ENCODE measurements at places on chromosomes 5 and 9.

DNA sequence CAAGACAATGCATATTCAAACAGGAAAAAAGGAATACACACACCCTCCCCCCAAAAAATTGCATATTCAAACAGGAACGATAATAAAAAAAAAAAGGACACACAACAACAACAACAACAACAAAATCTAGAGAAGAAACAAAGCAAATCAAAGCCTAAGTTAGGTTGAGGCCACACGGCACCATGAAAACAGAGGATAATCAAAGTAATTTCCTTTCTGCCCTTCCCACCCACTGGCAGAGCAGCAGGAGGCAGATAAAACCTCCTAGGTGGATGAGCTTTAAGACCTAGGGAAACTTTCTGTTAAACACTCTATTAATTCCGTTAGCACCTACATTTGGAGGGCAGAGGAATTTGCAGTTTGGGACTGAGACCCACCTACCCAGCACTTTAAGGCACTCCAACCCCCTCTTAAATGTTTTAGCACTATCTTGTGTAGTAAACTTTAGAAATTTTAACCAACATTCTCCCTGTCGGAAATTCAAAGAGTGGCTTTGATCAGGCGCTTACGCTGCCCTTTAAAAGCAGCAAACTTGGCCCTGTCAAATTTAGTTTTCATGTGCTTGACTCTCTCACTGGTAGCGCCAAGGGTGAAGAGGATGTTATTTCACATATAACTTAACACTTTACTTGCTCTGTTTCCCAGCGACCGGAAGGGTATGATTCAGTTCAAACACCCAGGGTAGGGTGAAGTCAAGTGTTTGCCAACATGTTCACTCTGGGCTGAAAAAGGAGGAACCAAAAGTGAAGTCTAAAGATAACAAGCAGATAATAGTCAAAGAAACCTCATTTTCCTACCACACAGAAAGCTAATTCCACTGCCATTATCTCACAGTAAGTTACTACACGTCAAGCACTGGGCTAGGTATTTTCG is 9.2 kb downstream of the ENC1 start:
- peak; percentile 22 for DNase-seq

- no peak for DNase-seq
These were observed 68.0 kb downstream of the MAPKAP1 start for GRCh38 chr9:125639057-125639456.

DNA sequence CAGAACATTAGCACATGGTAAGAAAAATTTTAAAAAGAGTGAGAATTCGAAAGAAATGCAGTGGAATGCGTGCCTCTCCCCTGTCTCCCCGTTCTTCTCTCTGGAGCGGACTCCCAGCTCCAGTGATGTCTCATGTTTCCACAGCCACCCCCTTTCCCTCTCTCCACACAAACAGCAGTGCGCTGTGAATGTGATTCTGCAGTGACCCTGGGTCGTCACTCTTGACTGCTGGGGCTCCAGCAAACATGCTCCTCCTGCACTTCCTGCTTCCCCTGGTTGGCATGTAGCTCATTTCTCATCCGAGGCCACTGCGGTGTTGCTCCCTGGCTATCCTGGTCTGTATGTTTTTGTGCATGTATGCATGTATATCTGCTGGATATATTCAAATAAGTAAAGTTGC is 13.3 kb downstream of the PHF2 start:
- no peak for DNase-seq

- DNase-seq = no peak
These were observed 14.0 kb upstream of the PWWP2A start for GRCh38 chr5:160133071-160133917.

- no peak for DNase-seq
These were observed 42.5 kb downstream of the GTF3C4 start for GRCh38 chr9:132712753-132713152.

GRCh38 chr9:3980771-3981170 is 319.1 kb downstream of the GLIS3 start:
- DNase-seq = no peak

GRCh38 chr5:44387406-44387805 is 1.8 kb downstream of the FGF10 start:
- no peak for DNase-seq

DNA sequence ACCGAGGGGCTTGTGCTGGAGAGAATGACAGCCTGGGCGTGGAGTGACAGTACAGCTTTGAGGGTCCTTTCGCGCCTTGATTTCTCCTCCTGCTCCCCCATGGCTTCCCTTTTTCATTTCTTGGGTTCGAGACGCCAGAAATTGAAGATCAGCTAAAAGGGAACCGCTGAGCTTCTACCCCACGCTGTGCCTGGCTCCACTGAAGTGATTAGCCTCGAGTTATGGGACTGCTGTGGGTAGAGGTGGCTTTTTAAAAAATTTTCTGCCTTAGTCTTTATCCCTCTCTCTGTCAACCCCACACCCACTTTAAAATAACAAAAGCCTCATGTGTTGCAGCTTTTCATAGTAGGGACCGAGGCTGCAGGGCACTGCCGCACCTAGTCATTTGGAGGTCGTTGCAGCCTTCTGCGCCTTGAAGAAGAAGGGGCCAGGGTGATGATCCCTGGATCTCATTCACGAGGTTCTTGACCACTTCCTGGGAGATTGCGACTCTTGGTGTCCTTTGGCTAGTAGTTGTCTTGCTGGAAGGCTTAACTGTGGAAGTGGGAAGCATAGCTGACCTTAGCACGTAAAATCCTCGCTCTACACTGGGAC is 603 bp downstream of the PPIP5K2 start:
- no peak for DNase-seq

- peak; percentile 56 for DNase-seq
These were observed 2.1 kb upstream of the RFESD start for GRCh38 chr5:95644351-95645042.

- no peak for DNase-seq
These were observed 8.1 kb downstream of the SPRY4 start for GRCh38 chr5:142316681-142317080.

DNA sequence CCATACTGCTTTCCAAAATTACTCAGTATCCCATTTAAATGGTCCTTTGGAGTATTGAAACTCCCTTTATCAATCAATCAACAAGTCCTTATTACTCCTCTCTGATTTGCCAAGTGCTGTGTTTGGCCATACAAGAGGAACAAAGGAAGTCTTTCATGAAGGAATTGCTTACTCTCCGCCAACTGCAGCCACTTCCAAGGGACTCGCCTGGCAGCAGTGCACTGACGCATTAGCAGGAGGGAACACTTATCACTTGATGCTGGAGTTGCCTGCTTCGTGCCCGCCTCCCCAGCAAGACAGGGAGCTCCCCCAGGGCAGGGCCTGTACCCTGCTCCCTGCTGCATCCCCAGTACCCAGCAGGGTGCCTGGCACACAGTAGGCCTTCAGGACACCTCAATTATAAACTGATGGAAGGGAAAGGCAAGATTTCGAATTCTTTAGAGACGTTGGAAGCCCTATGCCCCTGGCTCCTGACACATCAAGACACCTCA is 97.9 kb downstream of the CRB2 start:
- DNase-seq = no peak

DNA sequence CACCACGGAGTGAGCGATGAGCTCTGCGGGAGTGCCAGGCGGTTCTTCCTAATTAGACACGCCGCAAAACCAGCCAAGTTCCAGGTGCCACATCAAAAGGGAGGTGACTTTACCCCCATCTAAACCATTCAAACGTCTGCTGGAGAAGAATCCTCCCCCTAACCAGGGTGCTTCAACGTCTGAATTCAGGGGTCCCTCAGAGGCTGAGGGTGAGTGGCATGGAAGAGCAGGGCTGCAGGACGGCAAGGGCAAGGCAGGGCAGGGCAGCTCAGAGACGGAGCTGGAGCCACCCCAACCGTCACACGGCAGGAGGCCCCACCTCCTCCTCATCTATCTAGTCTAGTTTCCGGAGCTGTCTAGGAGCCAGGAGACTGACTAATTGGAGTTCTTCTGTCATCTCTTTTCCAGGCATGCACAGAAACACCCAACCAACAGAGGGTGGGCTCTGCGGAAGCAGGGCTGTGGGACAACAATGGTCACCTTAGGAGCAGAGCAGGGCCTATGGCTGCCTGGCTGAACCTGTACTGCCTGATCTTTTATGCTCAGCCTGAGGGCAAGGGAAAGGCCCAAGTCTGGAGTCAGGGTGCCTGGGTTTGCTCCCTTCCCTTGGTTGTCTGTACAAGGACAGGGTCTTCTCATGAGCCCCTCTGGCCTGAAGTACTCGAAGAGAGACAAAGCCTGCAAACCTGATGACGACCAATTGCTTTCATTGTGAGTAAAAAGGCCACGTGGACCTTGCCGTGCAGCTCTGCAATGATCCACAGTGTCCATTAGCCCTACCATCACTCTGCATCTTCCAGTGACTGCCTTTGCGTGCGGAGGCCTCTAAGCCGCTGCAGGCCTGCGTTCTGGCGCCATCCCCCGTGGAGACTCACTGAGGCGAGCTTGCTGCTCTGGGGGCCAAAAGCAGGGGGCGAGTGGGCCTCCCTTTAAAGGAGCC is 81.0 kb upstream of the SLC25A51 start:
- DNase-seq = no peak

- no peak for DNase-seq
These were observed 179.9 kb downstream of the GLIS3 start for GRCh38 chr9:4119778-4120554.

- DNase-seq = no peak
These were observed 10.9 kb downstream of the HK3 start for GRCh38 chr5:176888016-176888864.

GRCh38 chr5:169121630-169122420 is 179.1 kb downstream of the SLIT3 start:
- DNase-seq = no peak

GRCh38 chr5:10932426-10932825 is 171.4 kb upstream of the DAP start:
- DNase-seq = no peak

DNA sequence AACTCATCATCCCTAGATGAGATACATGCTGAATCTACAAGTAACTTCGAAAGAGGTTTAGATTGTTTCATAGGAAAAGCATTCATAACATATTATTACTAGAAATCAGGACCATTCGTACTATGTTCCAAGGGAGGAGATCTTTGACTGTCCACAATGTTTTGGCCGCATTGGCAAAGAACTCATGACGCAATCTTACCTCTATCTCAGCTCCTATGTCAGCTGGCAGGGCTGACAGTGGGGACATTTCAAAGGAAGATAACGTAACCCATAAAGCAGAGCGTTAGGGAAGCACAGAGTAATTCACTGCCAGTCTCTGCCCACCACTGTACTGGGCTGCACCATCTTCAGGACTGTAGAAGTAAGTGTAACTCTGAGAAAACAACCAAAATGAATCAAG is 69.7 kb downstream of the EFNA5 start:
- no peak for DNase-seq

DNA sequence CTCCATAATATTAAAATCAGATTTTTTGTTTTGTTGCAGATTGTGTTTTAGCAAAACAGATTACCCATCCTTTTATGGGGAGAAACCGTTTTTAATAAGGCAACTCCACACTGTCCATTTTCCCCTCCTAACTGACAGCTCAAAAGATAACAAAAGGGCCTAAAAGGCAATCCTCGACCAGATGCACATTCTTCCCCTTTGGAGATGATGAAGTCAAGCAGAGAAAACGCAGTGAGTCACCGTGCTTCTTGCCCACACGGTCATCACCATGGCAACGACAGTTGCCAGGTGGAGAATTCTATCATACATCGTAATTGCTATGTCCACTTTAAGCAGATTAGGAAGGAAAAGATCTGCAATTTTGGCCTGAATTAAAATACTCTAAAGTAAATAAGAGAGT is 96.4 kb downstream of the DIRAS2 start:
- DNase-seq = no peak

- no peak for DNase-seq
These were observed 28.6 kb upstream of the CEP78 start for GRCh38 chr9:78207319-78207718.

DNA sequence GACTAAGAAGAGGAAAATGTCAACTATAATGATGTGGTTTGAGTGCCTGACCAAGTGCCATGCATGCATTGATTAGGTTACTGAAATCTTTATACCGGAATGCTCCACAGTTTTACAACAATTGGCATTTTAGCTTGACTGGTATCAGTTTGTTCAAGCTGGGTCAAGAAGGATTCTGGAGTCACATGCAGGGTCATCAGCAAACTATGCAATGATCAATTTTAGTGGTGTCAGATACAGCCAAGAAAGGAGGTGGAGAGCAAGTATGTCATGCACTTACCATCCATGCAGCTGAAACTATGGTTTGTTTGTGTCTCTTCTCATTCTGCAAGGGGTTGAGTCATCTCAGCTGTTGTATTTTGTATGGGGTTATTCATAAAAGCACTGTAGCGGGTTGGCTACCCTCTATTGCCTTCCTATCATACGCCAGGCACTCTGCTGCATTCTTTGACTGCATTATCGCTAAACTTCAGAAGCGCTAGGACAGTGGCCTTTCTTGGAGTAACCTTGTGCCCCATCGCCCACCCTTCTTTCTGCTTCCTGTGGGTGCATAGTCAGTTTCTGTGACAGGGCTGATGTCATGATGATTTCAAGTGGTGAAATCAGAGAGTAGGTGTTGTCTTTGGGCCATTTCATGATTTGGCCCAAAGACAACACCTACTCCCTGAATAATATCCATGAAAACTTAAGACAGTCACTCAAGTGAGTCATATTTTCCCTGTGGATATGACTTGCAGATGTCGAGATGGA is 145.4 kb downstream of the MTX3 start:
- peak; percentile 10 for DNase-seq

- DNase-seq = no peak
These were observed 1079.4 kb upstream of the COX7C start for GRCh38 chr5:85538362-85538761.

- DNase-seq = no peak
These were observed 37.8 kb downstream of the EXOSC2 start for GRCh38 chr9:130731355-130731754.

DNA sequence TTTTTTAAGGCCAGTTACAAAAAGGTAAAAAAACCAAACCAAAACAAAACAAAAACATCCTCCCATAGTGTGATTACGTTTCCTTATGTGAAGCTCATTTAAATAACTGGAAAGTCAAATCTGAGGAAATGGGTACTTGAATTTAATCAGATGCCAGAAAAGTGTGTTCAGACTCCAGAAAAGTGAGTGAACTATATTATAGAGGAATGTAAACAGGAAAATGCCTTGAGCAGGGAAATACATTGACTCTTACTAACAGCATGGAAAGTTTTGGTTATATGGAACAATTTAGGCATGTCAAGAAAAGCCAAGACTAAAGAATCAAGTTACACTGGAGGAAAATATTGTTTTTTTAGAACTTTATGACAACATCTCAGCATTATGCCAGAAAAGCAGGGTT is 37.8 kb upstream of the RNF20 start:
- DNase-seq = no peak

- no peak for DNase-seq
These were observed 173.3 kb upstream of the CLINT1 start for GRCh38 chr5:158032246-158032645.

- no peak for DNase-seq
These were observed 6.6 kb downstream of the PDZD2 start for GRCh38 chr5:31645420-31646081.

GRCh38 chr5:130032807-130033206 is 128.5 kb downstream of the CHSY3 start:
- DNase-seq = no peak

- peak; percentile 14 for DNase-seq
These were observed 84.7 kb downstream of the CMYA5 start for GRCh38 chr5:79774171-79774854.

GRCh38 chr9:23683611-23684061 is 142.4 kb downstream of the ELAVL2 start:
- no peak for DNase-seq

- DNase-seq = no peak
These were observed 5.7 kb downstream of the CCNJL start for GRCh38 chr5:160306696-160307095.

GRCh38 chr5:61397238-61397637 is 65.2 kb downstream of the ZSWIM6 start:
- no peak for DNase-seq

All from stimulated activated CD4-positive, alpha-beta T cell treated with anti-CD3 and anti-CD28 coated beads, Interleukin-4, amount 100 ng/mL, for 24 hours (primary cell).